ENCODE measurements at places on chromosomes 2 and 18. TPM values are rescaled to one million over a fixed set of nuclear protein-coding genes. Genes with fewer than 3 reads are reported as not detected.

RAB6D gene
- 0.07 TPM for total RNA-seq

NT5DC4 gene
- total RNA-seq: not detected

DSC2 gene
- not detected for total RNA-seq

CD302 gene
- 1.1 TPM for total RNA-seq

DNA sequence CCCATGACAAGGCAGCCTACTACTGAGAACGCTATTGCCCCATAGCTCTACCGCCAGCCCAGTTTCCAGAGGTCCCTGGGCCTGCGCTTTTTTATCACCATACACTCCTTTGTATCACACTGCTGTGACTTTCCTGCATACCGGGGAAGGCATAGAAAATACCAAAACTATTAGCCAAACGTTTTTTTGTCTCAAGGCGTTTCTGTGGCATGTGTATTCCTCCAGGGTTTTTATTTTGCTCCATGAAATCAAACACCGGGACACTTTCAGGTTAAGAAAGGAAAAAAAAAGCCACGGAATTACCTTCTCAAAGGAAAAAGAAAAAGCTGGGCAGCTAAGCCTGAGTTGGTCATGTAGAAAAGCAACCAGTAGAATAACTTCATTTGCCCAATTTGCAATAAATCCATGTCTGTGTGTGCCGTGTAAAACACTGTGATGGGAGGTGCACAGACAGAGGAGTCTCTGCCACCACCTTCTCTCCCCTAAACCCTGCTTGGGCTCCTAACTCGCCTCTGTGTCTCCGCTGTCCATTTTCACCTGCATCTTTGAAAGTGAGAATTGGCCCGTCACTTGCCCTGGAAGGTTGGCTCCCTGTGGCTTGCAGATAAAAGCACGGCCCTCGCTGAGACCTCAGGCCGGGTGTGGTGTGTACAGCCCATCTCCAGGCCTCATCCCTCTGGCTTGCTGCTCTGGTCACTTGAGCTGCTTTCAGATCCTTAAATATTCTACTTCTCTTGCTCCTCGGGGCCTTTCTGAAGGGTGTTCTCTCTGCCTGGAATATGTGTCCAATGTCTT, 1.7 kb downstream of the AMER3 start:
- DNase-seq: no peak
- H3K4me3 ChIP-seq: no peak overlapping the region
- H3K4me1 ChIP-seq: no peaks in the 10 kb centered on the region
- no peaks in the 10 kb centered on the region for H3K36me3 ChIP-seq
- H3K27ac ChIP-seq: no peak overlapping the region

GRCh38 chr2:7449298-7449697, 532.1 kb downstream of the RNF144A start:
- H3K4me1 ChIP-seq: peaks cover 80% of the 10 kb centered on the region
- no peak for DNase-seq
- H3K27me3 ChIP-seq: no peaks in the 10 kb centered on the region
- no peak overlapping the region for H3K4me3 ChIP-seq
- peak overlapping the region; percentile 99 for H3K27ac ChIP-seq

DNA sequence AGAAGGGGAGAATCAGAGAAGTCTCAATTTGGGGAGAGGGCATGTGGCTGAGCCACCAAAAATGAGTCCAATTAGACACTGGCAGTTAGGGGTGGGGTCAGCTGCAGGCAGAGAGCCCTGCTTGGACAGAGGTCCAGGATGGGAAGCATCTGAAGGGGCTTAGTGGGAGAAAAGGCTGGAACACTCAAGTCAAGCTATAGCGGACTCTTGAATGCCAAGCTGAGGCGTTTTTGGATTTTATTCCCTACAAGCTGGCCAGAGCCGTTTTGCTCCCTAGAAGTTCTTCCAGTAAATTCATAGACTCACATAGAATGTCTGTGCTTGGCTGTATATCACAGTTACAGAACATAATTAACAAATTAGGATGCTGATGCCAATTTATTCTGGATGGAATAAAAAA, 172.8 kb downstream of the ACOXL start:
- H3K27me3 ChIP-seq: peaks cover 18% of the 10 kb centered on the region
- DNase-seq: no peak
- no peaks in the 10 kb centered on the region for H3K36me3 ChIP-seq
- no peak overlapping the region for H3K27ac ChIP-seq
- H3K4me3 ChIP-seq: no peak overlapping the region
- H3K4me1 ChIP-seq: peaks cover 3% of the 10 kb centered on the region

Data from activated T-helper 2 cell treated with anti-CD3 and anti-CD28 coated beads, Interferon-gamma antibody, Interleukin-2, Interleukin-4, amounts not matched to agents 10 μg/mL and 5 μg/mL and 100 μg/mL, durations not matched to agents 14 hours and 24 hours and 36 hours (primary cell).